ENCODE measurements at places on chromosomes 5 and 9. TPM values are rescaled to one million over a fixed set of nuclear protein-coding genes. Genes with fewer than 3 reads are reported as not detected.

DNA sequence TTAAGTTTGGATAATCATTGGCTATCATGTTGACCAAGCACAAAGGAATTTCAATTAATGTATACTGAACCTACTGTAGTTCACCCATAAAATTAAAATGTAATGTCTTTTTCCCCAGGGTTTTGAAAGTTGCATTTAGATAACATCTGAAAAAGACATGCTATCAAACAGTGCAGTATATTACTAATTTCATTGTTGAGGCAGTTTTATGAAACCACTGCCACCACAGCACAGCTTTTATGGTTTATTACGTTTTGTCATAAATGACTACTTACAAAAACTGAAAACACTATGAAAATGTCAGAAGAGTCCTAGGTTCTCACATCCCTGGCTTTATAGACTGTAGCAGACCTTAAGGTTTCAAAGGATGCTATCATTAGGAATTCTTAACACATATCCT, 32.0 kb upstream of the HAPLN1 start:
- no peak for DNase-seq

DNA sequence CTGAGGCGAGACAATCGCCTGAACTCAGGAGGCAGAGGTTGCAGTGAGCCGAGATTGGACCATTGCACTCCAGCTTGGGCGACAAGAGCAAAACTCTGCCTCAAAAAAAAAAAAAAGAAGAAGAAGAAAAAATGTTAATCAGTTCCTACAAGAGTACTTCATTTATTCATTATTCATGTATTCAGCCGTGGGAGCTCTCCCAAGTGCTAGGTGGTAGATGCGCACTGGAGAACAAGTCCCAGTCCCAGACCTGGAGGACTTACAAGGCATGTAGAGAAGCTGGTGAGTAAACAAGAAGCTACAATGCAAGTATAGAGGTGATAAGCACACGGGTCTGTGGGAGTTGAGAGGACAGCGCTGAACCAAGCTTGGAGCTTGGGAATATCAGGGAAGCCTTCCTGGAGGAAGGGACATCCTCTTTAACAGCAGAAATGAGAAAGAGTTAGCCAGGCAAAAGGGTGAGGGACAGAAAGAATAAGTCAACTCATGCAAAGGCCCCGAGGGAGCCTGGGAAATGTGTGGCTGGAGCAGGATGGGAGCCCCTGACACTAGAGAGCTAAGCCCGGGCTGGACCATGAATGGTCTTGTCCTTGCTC, 17.4 kb upstream of the AQP7 start:
- no peak for DNase-seq

DNA sequence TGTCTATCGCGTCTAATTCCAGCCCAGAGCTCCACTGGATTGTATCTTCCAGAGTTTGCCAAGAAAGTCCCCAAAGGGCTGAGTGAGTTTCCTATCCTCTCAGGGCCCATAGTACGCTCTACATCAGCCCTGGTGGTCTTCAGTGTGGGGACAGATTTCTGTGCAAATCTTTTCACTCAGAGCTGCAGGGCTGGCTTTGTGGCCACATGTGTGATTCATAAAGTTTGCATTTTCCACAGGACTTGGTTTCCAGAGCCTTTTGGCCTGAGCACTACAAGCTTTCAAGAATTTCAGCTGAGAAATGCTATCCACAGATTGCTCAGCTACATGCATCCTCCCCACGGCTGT, 76.7 kb upstream of the CXCL14 start:
- no peak for DNase-seq

WNT8A gene
- not detected for total RNA-seq

NUTM2G gene
- total RNA-seq: not detected

DNA sequence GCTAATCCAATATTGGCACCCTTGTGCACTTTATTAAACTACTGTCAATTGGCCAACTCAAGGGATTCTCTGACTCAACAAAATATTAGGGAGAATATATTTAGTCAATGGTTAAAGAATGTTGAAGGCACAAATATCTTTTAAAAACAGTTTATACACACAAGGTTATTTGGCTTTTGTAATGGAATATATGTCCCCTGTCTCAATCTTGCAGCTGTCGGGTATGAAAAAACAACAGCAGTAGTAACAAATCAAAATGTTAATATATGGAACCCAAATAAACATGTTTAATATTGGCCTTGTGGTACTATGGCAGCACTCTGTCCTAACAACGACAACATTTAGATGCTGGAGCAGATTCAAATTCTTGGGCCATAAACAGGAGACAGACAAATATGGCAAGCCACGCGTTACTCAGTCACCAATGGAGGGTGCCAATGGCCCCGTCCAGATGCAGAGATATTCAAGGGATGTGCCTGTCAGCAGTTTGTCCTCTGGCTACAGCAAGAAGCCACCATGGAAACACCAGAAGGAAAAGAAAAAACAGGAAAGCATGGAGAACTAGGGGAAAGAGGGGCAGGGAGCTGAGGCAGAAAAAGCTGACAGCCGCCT, 342.0 kb downstream of the NDUFS4 start:
- DNase-seq: no peak

- DNase-seq: no peak
Observed at GRCh38 chr9:101618698-101619097, 23.9 kb upstream of the PPP3R2 start.

- no peak for DNase-seq
Observed at GRCh38 chr5:83498585-83498984, 27.0 kb downstream of the VCAN start.

GRCh38 chr5:4164167-4164566, 568.5 kb downstream of the IRX1 start:
- DNase-seq: no peak

- DNase-seq: peak; percentile 58
Observed at GRCh38 chr9:70421272-70422180, 7.1 kb upstream of the KLF9 start.

DNA sequence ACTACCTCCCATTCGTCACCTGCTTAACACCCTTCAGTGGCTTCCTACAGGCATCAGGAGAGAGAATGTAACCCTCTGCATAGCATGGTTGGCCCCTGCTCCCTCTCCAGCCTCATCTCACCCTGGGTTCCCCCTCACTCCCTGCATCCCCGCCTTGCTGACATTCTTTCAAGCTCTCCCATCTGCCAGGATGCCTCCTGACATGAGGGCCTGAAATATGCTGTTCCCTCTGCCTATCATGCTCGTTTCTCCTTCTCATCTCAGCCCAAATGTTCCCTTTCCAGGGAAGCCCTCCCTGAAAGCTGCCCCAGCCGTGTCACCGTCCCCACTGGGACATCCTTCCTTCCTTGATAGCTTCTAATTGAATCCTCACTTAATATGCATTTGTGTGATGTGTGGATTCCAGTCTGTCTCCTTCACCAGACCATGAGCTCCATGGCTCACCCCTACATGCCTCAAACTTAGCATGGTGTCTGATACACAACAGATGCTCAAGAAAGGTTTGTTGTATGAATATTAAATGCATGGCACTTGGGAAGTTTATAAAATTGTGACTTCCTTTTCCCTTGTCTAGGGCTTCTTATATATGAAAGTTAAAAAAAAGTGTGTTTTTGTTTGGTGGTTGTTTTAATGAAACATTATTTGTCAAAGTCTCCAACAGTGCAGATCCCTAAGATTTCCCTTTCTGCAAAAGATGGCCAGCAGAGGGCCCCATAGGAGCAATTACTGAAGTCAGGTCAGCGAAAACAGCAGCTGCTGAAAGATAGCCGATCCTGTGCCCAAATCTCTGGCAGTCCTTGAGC, 7.3 kb upstream of the C5orf58 start:
- peak; percentile 72 for DNase-seq

INSL6 gene
- not detected for total RNA-seq

GRCh38 chr5:43161244-43161643, 30.8 kb upstream of the NIM1K start:
- no peak for DNase-seq

GRCh38 chr9:77648234-77649108, at the start of gene GNA14:
Gene GNA14 (minus strand): TSS chr9:77648322. CDS start chr9:77647793, 529 bp downstream.
- DNase-seq: peak; percentile 36

SYK gene
- not detected for total RNA-seq

DNA sequence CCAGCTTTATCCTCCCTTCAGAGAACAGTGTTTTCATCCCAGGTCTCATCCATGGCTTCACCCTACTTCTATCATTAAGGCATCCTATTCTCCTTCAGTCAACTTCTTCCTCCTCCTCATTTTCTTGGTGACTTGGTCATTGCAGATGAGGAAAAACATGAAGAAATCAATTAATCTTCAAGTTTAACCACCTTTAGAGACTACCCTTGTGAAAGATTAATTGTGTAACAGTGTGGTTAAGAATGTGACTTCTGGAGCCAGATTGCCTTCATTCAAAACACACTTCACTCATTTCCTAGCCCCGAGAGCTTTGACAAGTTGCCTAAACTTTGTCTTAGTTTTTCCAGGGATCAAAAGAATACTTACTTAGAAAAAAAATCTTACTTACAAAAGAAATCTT, 110.0 kb downstream of the STK32A start:
- DNase-seq: no peak

- DNase-seq: no peak
Observed at GRCh38 chr9:26399556-26399955, 493.0 kb downstream of the CAAP1 start.

DNA sequence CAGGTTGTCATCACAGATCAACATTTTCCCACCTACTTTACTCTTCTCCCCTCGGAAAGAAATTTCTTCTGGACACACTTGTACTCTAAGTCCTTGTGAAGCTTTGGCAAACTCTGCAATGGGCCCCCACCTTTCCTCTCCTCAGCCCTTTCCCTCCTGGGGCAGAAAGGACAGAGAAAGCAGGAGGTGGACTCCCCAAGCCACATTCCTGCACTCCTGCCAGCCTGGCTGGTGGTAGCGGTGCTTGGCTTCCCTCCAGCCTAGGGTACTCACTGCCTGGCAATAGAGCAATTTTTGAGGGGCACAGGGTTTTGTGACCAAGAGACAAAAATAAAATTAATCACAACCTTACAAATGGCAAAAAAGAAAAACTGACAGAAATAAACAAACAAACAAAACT, 451.4 kb downstream of the ZSWIM6 start:
- DNase-seq: no peak

DNA sequence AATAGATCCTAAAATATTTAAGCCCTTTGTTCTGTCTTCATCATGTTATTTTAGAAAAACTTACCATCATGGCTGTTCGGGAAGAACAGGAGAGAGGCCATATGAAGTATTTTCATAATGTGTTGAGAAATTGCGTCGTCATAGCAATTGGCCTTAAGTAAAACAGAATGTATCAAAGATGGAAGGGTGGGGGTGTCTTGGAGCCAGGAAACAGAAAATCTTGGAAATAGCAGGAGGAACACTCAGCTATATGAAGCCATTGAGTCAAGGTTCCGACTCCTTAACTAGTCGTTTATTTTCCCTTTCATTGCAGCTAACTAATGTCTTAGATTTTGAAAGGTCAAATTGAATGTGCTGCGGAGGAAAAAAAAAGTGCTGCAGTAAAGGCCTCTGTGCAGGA, 1.3 kb downstream of the SPTAN1 start:
- DNase-seq: peak; percentile 90

GRCh38 chr5:38878391-38879077, 32.7 kb downstream of the OSMR start:
- no peak for DNase-seq

ABLIM3 gene
- total RNA-seq: 13.9 TPM

Measured in fibroblast of the aortic adventitia (primary cell).